ENCODE measurements at places on chromosomes 7 and 10.

GRCh38 chr10:90313576-90314325 lies 544.1 kb downstream of the HTR7 start:
- DNase-seq = peak; percentile 57

DNA sequence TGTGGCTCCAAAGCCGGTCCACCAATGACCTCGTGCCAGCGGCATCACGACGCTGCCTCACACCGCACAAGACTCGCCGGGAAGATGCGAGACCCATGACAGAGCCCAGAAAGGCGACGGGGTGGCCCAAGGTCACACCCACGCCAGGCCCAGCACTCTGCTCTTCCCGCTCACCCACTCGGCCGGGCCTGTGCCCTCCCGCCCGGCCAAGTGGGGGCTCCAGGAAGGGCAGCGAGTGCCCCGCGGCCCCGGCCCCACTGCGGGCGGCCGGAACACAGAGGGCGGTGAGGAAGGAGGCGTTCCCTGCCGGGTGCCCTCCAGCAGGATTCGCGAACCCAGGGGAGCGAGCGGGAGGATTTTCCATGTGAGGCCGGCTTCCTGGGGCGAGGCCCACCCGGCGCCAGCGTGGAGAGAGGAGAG lies 56.3 kb downstream of the PDGFA start:
- DNase-seq = no peak

- DNase-seq = no peak
Observed at GRCh38 chr10:101143345-101143630, 12.2 kb downstream of the TLX1 start.

DNA sequence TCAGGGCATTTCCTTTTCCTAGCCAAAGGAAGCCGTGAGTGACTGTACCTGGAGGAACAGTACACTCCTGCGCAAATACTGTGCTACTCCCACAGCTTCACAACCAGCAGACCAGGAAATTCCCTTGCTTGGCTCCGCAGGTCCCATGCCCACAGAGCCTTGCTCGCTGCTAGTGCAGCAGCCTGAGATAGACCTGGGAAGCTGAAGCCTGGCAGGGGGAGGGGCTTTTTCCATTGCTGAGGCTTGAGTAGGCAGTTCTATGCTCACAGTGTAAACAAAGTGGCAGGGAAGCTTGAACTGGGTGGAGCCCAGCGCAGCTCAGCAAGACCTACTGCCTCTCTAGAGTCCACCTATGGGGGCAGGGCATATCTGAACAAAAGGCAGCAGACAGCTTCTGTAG lies 291.2 kb downstream of the HGF start:
- DNase-seq = no peak

GRCh38 chr7:24597014-24597413 lies 23.8 kb downstream of the PALS2 start:
- DNase-seq = no peak

DNA sequence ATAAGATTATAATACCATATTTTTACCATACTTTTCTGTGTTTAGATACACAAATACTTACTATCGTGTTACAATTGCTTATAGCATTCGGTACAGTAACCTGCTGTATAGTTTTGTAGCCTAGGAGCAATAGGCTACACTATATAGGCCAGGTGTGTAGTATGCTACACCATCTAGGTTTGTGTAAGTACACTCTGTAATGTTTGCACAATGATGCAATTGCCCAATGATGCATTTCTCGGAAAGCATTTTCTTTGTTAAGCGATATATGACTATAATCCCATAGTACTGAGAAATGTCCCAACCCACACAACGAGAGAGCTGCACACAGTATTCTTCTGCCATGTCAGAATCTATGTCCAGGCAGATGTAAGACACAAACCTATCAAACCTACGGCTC lies 160.0 kb downstream of the NEBL start:
- no peak for DNase-seq

- no peak for DNase-seq
Observed at GRCh38 chr7:94882891-94883290, 24.5 kb upstream of the PPP1R9A start.

- peak; percentile 91 for DNase-seq
Observed at GRCh38 chr10:125076891-125077541, 83.3 kb downstream of the CTBP2 start.

- DNase-seq = no peak
Observed at GRCh38 chr10:18310761-18311160, 170.5 kb downstream of the CACNB2 start.

All from dermis blood vessel endothelial cell (primary cell).